ENCODE measurements at places on chromosomes 3 and 15.

DNA sequence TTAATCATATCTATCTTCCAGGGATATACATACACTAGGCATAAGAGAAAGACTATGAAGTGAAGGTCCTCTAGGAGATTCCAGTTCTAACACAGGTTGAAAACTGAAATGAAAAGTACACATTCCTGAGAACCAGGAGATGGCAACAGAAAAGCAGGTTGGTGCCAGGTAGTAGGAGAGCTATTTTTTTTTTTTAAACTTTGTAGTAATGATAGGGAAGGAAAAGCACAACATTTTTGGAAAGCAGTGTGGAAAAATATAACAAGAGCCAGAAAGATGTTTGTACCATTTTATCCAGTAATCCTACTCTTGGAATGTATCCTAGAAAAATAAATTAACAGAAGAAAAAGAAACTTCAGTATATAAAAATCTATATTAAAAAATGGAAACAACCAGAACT, 189.9 kb downstream of the DTWD1 start:
- DNase-seq: no peak

DNA sequence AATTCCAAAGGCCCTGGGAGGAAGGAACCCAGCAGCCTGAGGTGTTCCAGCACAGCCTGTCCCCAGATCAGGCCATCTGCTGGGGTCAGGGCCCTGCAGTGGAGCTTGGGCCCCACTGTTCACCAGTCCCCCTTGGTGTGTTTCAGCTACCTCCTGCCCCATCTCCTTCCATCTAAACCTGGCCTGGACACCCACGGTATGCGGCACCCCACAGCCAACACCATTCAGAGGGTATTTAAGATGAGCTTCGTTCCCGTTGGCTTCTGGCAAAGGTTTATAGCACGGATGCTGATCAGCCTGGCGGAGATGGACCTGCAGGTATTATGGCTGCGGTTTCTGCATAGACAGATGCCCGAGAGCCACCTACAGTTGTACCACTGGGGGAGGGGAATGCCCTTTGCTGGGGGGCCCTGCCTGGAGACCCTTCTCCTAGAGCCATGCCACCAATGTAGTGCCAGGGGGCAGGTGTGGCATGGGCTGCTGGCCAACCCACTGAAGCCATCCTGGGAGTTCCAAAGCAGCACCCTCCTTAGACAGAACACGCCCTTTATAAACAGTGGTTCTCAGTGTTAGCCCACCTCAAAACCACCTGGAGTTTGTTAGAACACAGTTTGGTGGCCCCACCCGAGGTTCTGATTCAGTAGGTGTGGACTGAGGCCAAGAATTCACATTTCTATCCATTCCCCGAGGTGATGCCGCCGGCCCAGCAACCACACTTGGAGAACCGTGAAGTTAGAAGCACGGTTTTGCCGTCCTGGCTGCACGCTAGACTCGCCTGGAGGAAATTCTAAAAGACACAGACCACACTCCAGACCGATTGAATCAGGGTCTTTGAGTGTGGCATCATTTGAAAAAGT, 126.9 kb downstream of the LRRK1 start:
- DNase-seq: no peak

DNA sequence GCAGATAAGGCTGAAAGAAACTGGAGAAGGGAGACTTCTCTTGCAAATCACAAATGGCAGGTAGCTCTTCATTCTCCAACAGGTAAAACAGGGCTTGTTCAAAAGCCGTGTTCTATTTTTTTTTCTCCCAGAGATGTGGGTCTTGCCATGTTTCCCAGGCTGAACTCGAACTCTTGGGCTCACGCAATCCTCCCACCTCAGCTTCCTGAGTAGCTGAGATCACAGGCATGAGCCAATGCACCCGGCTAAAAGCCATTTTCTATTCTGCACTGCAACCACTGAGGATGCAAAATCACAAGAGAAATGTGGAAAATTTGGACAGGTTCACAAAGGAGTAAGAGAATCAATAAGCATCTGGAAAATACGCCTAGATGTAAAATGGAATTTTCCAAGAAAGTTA, 19.5 kb downstream of the EIF4E3 start:
- no peak for DNase-seq

DNA sequence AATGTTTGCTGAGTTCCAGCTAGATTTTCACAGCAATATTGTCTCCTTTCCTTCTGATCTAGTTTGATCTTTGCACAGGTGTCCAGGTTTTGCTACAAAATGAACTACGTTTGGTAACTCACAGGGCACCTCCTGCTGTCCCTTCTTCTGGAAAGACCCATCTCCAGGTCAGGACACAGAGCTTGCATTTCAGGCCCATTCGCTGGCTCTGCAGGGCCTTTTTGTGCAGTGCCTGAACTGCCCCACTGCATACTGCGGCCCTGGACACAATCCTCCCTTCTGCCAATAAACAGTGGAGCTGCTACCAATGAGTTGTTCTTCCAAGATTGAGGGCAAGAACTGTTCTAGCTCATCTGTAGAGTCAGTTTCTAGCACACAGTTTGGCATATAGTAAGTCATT, 50.7 kb upstream of the BDH1 start:
- no peak for DNase-seq

GRCh38 chr3:71754610-71755253, 1.1 kb downstream of the GPR27 start:
- no peak for DNase-seq

DNA sequence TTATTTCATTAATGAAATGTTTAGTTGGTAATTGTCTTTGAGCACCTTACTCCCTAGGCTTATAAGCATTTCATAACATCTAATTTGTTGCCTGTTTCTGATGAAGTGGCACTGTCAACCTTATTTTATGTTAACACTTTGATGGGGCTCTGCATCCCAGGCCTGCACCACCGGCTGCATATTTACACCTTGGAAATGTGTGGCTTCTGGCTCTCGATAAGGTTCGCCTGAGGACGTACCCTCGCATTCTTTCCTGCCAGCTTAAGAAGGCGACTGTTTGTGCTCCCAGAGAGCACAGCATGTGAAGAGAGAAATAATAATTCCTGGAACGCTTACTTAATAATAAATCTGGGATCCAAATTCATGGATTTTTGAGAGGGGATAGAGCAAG, 763.3 kb upstream of the CFAP20DC start:
- DNase-seq: no peak

GRCh38 chr3:189404024-189404423, 227.2 kb upstream of the TP63 start:
- DNase-seq: no peak

- DNase-seq: no peak
Measured at GRCh38 chr3:180048840-180049239, 12.1 kb upstream of the PEX5L start.

- DNase-seq: no peak
Measured at GRCh38 chr3:37645517-37646380, 215.9 kb upstream of the CTDSPL start.

- DNase-seq: no peak
Measured at GRCh38 chr3:162738784-162739183, 1242.2 kb downstream of the OTOL1 start.

DNA sequence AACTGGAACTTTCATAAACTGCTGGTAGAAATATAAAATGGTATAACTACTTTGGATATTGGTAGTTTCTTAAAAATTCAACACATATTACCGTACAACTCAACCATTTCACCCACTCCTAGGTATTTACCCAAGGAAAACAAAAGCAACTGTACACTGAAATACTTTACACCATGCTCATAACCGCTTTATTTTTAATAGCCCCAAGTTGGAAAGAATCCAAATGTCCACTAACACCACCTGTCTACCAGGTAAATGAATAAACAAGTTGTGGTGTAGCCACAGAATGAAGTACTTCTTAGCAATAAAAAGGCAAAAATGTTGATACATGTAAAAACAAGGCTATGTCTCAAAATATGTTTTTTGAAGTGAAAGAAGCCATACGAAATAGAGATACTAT, 215.9 kb upstream of the PEX5L start:
- no peak for DNase-seq

GRCh38 chr3:53633197-53633787, 138.9 kb downstream of the CACNA1D start:
- DNase-seq: no peak

GRCh38 chr3:197309528-197310361, 11.3 kb upstream of the DLG1 start:
- DNase-seq: no peak

GRCh38 chr3:71816767-71817156, 31.8 kb upstream of the PROK2 start:
- DNase-seq: no peak

GRCh38 chr3:131538968-131539367, 36.2 kb upstream of the MRPL3 start:
- no peak for DNase-seq

DNA sequence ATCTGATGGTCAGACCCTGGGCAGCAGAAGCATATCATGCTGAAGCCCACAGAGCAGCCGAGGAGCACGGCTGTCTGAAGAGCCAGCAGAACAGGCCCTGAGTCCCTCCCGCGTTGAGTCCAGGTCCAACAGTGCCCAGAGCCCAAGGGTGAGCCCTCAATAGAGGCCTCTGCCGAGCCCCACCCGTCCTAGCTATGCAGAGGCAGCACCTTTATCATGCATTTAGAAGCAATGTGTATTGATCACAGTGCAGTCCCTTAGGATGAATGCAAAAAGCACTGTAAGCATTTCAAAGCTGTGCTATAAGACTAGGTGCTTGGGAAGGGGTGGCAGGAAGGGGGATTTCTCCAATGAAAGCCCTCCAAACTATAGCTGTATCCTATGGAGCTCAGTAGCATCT, 208.5 kb downstream of the GABRB3 start:
- no peak for DNase-seq

DNA sequence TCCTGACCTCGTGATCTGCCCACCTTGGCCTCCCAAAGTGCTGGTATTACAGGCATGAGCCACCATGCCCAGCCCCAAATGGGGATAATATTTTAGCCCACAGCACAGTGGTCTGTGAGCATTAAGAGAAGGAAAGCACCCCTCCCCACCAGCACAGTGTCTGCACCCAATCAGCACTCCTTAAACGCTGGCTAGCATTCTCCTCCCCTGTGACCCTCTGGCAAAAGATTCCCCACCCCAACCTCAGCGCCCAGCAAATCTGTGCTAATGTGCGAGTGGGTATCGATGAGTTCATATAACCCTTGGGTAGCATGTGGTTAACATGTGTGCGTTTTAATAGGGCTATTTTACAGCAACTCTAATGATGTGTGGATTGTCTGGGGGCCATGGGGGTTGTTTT, 18.3 kb upstream of the EPHB3 start:
- DNase-seq: no peak

- DNase-seq: no peak
Measured at GRCh38 chr3:157373783-157374182, 62.9 kb upstream of the PTX3 start.

DNA sequence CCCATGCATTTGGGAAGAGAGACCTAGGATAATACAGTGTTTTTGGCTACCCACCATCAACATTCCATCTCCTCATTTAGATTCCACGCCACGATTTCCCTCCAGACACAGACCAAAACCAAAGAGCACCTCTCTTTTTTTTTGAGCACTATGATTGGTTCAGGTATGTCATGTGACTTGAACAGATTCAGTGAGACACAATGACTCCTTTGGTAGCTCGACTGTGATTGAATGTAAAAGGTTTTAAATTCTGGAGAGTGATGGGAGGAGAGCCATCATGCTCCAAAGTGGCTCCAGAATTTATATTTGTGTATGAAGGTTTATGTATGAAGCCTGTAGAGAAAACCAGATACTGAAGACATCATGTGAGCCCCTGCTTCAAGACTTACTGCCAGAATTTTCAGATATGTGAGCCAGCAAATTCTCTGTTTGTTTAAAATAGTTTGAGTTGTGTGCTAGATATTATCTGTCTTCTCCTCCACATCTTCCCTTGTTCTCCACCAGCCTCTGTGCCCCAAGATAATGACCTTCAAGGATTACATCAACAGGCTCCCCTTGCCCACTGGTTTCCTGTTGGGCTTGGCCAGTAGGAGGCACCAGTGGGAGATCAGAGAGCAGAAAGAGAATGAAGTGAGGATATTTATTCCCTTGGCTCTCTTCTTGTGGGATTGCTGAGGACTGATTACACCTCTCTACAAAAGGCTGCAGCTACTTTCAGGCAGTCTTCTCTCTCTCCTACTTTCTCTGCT, 12.5 kb downstream of the MYD88 start:
- no peak for DNase-seq

GRCh38 chr3:186938716-186939115, 8.4 kb downstream of the ST6GAL1 start:
- DNase-seq: no peak

DNA sequence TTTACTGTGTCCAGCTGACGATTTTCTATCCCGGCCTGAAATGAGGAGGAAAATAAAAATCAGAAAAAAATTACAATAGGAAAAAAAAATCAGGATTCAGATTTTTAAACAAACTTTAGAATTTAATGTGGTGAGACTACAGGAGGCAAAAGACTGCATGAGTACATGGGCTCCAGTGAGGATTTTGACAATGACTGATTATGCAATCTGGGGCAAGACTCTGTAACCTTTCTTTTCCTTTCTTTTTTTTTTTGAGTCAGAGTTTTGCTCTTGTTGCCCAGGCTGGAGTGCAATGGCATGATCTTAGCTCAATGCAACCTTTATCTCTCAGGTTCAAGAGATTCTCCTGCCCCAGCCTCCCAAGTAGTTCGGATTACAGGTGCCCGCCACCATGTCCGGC, 29.9 kb downstream of the SPG11 start:
- DNase-seq: no peak

DNA sequence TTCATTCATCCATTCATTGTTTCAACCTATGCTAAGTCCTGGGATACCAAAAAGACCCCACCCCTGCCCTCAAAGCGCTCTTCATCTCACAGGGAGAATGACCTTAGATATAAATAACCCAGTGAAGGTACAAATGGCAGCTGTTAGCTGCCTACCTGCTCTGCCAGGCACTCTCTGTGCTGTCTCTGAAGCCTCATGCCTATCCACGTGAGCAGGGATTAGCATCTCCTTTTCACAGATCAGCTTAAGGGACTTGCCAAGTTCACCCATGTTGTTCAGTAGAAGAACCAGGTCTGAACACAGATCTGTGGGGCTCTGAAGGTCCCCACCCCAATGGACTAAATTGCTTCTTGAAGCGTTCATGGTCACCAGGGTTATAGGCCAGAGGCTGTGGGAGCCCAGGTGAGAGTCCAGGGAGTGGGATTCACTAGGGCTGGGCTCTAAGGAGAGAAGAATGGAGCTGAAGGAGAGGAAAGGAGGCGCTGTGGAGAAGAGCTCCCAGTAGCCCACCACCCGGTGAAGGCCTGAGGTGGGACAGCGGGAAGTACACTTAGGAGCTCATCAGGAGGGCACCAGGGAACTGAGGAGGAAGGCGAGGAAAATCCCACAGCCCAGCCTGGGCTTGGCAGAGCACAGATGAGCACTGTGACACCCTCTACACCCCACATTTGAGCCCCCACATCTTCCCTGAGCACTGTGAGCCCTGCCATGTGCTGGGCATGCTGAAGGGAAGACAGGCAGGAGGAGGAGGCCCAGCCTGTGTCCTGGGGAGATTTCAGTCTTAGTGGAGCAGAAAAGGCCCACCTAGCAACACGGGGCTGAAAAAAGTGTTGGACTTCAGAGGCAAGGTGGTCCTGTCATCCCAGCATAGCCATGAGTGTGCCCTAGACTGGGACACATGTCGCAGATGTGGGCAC, 20.4 kb downstream of the RBP1 start:
- no peak for DNase-seq

Measured in activated naive CD8-positive, alpha-beta T cell treated with anti-CD3 and anti-CD28 coated beads, Interleukin-2, amount 10 ng/mL, durations not matched to agents 7 days and 5 days (primary cell).